MCF 10A (cell line): ENCODE measurements at places on chromosomes 13 and 19. TPM values are rescaled to one million over a fixed set of nuclear protein-coding genes. Genes with fewer than 3 reads are reported as not detected.

Gene ZNF433
- total RNA-seq, result 1.3 and 1.6 TPM in 2 replicates

GRCh38 chr13:36084131-36084530 lies 47.1 kb downstream of the DCLK1 start:
- DNase-seq, result no peak

DNA sequence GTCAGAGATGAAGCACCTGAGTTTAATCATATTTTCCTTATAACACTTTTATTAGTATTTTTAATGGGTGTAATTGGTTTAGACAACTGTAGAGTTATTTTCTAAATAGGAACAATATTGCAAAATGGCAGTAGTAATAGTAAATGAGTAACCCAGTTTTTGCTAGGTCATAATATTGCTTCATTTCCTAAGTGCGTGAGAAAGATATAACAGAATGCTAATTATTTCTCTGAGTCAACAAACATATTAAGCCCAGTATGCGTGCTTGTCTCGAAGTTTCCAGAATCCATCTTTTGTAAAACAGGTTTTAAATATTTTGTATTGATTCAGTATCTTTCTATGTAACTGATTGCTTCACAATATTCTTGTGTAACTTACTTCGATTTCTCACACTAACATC lies 315.3 kb downstream of the MYO16 start:
- DNase-seq, result peak; percentile 79

DNA sequence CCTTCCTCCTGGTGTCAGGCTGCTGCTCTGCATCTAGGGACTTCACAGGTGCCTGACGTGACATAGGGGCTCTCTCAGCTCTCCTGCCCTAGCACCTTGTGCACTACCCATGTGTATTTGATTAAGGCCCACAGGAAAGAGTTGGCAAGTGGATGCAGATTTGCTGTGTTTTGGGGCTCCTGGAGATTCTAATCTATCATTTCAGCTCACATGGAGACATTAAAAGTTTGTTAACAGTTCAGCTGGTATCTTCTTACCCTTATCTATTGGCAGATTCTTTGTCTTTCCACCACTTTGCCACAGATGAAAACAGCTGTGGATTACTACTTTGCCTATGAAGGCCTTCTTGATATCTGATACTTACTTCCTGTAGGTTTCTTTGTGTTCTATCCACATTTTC lies 41.9 kb downstream of the WASF3 start:
- no peak for DNase-seq

- DNase-seq, result no peak
Measured at GRCh38 chr13:58855283-58855682, 1223.7 kb downstream of the PCDH17 start.

DNA sequence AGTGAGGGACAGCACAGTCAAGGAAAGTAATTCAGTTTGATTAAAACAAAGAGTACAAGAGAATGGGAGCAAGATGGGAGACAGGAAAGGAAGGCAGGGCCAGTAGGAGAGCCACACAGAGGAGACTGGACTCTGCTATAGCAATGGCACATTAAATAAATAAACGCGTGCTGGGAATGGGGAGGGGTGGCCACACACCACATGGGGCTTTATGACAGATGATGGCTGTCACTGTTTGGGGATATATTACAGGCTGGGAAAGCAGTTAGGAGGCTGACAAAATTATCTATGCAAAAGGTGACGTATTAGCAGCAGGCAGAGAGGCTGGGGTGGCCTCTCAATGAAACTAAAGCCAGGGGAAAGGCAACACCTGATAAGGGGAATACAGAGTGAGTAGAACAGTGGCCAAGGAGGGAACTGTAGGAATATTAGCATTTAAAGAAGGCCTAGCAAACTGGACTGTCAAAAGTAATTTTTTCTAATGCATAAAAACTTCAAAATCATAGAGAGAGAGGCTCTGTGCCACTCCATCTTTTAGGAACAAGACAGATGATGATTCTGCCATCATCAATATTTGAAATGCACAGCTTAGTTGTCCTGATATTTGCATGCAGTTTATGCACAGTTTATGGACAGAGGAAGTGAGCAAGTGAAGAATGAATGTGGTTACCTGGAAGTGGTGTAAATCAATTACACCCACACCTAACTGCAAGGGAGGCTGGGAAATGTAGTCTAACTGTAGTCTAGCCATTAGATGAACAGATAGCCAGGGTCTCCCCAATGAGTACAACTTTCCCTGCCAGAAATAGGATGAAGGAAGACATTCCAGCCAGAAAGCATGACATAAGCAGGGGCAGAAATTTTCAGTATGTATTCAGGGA lies 346.5 kb downstream of the FOXO1 start:
- no peak for DNase-seq

DNA sequence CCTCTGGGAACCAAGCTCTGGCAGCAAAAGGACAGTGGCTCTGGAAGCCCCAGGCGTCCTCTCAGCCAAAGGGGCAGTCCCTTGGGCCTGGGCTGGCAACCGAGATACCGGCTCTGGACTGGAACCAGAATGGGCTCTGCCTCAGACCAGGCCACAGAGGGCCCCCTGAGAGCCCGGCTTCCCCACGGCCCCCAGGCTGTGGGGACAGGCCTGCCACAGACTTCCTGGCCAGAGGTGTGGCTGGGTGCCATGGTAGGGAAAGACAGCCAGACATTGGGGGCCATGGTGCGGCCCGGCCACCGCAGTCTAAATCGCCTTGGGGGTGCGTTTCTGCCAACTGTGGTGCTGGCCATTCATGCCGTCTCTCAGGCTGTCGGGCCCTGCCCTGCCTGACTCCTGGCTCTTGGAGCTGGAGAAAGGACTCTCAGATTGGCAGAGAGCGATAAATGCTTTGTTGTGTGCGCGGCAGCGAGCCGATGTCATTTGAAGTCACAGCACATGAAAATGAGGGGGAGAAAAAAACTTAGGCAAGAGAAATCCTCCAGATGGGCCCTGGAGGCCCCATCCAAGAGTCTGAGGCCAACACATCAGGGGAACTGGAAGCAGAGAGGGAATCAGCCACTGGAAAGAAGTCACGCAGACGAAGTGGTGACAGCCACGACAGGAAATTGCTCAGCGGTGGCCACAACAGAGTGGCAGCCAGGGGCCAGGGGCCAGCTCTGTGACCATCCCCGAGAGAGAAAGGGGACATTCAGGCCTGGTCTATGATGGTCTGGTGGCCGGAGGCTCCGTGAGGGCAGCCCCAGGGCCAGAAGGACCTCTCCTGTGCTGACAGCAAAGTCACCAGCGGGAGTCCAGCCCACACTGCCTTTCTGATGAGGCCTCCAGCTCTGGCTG lies 26.5 kb downstream of the SH3GL1 start:
- no peak for DNase-seq

DNA sequence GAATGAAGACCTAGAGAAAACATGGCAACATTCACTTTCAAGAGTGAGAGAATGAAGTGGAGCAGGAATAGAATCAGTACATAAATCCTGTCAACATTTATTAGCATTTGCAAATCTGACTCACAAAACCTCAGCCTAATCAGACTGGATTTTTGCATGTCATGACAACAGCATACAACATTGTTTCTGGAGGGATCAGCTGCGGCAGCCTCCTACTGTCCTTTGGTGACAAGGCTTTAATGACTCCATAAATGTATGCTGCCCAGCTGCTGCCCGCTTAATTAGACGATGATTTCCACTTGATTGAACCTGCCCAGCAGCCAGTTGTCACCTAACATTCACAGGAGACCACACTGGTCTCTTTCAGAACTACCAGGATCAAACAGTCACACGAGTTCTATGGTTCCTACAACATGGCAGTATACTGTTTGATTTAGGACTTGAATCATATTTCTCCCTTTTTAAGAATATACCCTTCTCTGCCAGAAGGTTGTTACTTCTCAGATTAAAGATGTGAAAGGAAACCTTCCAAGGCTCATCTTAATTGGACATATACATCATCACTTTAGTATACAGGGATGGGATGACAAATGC lies 9.3 kb downstream of the EBPL start:
- no peak for DNase-seq

Gene FFAR1
- total RNA-seq, result not detected in 2 replicates

Gene VSTM1
- not detected in 2 replicates for total RNA-seq

Gene TMEM145
- total RNA-seq, result not detected in 2 replicates

Gene FXYD1
- total RNA-seq, result not detected in 2 replicates

DNA sequence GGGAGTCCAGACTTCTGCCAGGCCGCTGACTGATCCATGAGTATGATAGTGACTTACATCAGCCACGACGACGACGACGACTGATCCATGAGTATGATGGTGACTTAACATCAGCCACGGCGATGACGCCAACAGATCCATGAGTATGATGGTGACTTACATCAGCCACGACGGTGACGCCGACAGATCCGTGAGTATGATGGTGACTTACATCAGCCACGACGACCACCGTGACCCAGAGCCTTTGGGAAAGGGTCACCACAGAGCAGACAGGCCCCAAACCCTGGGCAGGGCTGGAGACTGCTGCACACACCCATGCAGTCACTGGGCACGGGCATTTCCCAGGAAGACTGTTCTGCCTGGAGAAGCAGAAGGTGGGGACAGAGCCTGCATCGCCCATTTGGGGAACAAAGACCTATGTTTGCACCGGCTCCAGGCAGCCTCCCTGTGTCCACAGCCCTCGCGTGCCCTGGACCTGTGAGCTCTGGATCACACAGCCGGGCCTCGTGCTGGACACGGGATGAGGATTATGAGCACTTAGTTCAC lies 130.9 kb upstream of the SPACA7 start:
- DNase-seq, result no peak

Gene NCR1
- not detected in 2 replicates for total RNA-seq

DNA sequence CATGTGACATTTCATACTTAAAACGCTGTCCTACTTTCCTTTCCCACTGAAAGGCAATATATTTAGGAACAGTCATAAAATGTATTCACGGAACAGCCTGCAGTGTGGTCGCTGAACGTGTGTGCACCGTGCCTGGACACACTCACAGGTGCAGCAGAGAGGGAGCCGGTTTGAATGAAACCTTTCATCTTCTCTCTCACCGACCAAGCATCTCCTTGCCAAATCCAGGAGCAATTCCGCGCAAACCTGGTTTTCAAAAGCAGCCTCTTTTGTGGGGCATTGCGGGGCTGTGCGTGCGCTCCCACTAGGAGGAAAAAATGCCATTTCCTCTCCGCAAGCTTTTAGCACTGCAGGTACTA lies 1.0 kb downstream of the DCLK1 start:
- no peak for DNase-seq

Gene POGLUT2
- total RNA-seq, result 8.3 and 9.0 TPM in 2 replicates

DNA sequence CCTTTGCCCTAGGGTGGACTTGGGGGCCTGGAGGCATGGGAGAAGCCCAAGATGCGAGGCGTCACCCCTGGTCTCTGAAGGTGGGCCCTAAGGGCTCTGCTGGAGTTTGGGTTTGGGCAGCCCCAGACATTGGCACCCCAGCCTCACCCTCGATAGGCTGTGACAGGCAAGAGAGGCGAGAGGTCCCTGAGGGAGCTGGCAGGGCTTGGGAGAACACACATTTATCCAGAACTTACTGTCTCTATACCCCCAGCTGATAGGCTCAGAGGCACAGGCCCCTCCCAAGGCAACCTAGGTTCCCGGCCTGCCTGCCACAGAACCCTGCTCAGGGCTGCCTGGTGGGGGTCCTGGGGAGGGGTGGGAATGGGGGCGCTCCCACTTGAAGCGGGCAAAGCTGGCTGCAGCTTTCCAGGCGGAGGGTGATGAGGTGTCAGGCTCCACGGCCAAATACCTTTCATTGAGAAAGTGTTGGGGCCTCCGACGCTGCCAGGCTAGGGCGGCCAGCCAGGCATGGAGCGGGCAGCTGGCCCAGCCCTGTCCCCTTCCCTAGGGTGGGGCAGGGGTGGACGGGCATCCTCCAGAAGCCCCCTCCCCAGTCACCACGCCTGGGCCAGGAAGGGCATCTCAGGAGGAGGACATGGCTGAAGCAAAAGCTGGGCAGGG lies 9.7 kb downstream of the CILP2 start:
- DNase-seq, result no peak

DNA sequence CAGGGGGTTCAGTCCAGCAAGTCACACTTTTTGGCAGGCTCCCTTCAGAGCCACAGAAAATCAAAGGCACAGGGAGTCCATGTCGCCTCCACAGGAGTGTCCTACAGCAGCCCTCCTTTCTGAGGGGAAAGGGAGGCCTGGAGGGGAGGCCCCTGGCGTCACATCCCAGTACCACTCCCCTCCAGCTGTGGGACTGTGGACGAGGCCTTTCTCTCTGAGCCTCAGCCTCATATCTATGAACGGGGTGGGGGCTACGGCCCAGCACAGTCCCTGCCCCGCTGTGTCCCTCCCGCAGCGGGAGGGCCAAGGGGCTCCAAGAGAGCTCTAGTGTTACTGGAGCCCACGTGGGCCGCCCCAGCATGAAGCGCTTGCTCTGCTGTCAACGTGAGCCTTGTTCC lies 23.8 kb downstream of the PEPD start:
- DNase-seq, result no peak

Gene AZU1
- total RNA-seq, result not detected in 2 replicates

GRCh38 chr19:14577264-14577663 lies 5.4 kb upstream of the NDUFB7 start:
- no peak for DNase-seq

Gene KASH5
- not detected in 2 replicates for total RNA-seq

DNA sequence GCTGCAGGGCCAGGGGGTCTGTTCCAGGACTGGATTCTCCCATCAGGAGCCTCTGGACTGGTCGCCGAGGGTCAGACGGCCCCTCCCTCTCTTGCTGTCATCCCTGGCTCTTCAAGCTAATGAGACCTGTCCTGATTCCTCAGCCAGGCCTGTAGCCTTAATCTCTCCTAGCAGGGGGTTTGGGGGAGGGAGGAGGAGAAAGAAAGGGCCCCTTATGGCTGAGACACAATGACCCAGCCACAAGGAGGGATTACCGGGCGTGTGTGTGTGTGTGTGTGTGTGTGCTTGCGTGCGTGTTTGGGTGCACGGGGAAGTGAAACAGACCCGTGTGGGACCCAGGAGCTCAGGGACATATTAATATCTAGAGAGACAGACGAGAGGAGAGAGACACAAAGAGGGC lies 1.9 kb upstream of the CRX start:
- no peak for DNase-seq

DNA sequence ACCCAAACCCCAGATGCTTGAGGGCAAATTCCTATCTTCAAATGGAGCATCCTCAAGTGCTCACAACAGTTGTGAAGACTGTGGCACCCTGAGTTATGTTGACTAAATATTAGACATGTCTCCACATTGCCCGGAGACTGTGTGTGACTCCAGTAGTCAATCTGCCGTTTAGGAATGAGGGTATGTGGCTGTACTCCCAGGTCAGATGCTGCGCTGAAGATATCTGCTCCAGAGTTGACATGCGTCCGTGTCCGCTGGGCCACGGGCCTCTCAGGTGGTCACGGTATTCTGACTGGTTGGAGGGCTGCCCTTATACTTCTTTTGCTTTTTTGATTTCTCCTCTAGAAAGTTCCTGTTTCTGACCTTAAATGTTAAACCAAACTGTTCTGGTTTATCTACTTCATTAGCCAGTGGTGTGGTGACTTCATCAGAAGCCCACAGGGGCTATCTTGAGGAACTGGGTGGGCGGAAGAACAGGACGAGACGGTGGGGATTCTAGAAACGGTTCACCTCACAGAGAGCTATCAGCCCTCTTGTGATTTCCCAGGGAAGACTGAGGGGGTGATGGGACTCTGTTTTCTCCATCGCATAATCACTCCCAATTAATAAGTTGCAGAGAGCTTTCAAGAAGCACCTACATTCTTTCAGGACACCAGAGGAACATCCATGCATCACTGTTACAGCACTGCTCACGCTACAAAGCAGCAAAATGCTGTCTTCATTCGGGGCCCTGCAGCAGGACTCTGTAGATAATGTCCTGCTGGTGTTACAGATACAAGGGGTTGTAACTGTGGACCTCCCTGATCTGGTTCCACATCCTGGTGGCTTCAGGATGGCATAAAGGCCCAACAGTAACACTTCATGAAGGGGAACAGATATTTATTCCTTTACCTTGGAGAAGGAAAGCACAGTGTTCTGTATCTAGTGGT lies 1.3 kb upstream of the LCP1 start:
- no peak for DNase-seq

GRCh38 chr19:41541990-41542584 lies 33.9 kb upstream of the CEACAM21 start:
- DNase-seq, result peak; percentile 71

Gene UCHL3
- total RNA-seq, result 49.9 and 79.3 TPM in 2 replicates

Gene ZNF446
- total RNA-seq, result 8.3 and 10.3 TPM in 2 replicates
